ENCODE measurements at places on chromosomes 13 and 19.

- DNase-seq = no peak
These were observed 6.6 kb downstream of the ZBTB7A start for GRCh38 chr19:4059891-4060620.

DNA sequence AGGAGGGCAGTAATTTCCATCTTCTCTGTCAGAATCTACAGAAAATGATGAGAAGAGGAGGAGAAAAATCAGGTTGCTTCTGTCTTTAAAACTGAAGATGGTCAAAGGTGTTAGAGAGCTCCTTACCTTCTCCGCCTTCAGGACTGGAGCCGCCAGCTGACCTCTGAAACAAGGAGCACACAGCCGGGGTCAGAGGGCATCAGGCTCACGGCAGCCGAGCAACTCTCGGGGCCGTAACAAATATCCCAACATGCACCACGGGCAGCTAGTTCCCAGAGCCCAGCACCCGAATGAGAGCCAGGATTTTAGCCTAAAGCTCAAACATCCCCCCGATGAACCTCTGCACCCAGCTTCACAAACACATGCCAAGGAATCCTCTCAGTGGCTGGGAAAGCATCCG is 27.6 kb downstream of the CAPS start:
- DNase-seq = no peak

- no peak for DNase-seq
These were observed 28.2 kb upstream of the GPI start for GRCh38 chr19:34336781-34337271.

- DNase-seq = no peak
These were observed 477 bp downstream of the LNX2 start for GRCh38 chr13:27619728-27620376.

GRCh38 chr13:112240076-112240475 is 136.1 kb upstream of the SPACA7 start:
- no peak for DNase-seq

DNA sequence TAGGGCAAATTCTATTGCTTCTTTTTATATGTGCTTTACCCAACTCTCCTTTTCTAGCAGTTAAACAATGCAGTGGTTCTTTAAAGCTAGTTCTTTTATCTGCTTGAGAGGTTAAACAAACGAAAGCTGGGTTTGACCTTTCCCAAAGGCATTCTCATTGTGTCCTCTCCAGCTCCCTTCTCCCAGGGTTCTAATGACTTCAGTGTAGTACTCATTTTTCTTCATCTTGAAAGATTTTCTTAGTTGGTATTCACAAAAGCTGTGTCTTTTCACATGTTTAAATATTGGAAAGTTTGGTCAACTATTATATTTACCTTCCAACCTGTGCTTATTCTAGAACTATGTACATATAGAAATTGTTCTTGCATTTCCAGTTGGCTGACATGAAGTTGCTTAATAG is 1.5 kb downstream of the WASF3 start:
- DNase-seq = no peak

DNA sequence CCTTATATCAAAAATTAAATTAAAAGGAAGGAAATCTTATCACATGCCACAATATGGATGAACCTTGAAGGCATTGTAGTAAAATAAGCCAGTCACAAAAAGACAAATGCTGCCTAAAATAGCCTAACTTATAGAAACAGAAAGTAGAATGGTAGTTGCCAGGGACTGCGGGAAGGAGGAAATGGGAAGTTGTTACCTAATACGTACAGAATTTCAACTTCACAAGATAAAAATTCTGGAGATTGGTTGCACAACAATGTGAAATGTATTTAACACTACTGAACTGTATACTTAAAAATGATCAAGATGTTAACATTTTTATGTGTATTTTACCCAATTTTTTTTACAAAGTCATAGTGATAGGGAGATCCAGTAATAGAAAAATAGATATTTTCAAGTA is 10.2 kb upstream of the N4BP2L2 start:
- DNase-seq = no peak

DNA sequence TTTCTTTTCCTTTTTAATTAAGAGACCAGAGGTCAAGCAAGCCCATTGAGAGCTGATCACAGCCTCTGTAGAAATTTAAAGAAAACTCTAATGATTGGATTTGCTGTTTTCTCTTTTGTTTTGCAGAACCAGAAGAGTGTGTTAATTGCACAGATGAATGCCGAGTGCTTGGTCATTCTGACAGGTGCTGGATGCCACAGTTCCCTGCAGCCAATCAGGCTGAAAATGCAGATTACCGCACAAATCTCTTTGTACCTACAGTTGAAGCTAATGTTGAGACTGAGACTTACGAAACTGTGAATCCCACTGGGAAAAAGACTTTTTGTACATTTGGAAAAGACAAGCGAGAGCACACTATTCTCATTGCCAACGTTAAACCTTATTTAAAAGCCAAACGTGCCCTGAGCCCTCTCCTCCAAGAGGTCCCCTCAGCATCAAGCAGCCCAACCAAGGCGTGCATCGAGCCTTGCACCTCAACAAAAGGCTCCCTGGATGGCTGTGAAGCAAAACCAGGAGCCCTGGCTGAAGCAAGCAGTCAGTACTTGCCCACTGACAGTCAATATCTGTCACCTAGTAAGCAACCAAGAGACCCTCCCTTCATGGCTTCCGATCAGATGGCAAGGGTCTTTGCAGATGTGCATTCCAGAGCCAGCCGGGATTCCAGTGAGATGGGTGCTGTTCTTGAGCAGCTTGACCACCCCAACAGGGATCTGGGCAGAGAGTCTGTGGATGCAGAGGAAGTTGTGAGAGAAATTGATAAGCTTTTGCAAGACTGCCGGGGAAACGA is 93.1 kb downstream of the PCDH17 start:
- peak; percentile 39 for DNase-seq

DNA sequence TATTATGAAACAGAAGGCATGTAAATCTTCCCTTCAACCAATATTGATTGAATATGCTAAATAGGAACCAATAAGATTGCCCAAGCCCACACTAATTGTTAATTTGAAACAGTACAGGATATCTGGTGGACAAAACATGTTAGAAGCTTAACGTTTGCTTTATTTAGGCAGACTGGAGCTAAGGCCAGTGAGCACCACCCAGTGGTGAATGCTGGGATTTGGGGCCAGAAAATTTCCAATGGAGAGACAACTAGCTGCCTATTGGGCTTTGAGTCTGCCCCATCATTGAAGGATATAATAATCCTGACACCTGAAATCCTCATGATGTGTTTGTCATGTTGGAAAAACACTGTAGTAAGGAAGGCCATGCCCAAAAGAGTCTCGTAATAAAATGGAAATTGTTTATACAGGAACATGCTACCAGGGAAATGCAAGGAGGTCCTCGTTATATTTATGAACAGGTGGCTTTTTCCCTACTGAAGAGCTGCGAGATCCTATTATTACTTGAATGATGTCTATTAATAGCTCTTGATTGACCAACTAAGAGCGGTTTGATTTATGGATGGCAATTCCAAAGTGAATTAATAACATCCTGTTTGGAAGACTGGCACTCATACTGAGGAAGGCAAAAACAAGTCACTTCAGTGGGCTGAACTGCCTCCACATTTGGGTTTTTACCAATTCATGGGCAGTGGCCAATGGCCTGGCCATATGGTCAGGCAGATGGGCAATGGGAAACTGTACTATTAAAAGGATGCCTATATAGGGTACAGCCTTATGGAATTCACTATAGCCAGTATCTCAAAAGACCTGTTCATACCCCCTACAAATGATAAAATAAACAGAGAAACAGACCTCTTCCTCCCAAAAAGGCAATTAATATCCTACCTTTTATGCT is 8.7 kb downstream of the SIGLECL1 start:
- peak; percentile 42 for DNase-seq

DNA sequence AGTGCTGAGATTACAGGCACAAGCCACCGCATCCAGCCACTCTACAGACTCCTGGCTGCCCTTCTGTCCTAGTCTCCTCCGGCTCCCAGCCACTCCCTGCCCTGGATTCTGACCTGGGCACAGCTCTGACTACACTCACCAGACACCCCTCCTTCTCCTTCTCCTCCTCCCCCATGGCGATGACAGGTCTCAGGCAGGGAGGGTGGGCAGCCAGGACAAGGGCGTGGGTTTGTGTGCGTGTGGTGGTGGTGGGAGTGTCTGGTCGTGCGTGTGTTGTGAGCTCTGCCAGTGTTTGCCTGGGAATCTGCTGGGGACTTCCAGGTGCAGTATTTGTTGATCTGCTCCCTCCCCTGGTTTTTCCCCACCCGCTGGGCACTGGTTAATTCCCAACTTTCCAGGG is 3.0 kb upstream of the NCCRP1 start:
- no peak for DNase-seq

DNA sequence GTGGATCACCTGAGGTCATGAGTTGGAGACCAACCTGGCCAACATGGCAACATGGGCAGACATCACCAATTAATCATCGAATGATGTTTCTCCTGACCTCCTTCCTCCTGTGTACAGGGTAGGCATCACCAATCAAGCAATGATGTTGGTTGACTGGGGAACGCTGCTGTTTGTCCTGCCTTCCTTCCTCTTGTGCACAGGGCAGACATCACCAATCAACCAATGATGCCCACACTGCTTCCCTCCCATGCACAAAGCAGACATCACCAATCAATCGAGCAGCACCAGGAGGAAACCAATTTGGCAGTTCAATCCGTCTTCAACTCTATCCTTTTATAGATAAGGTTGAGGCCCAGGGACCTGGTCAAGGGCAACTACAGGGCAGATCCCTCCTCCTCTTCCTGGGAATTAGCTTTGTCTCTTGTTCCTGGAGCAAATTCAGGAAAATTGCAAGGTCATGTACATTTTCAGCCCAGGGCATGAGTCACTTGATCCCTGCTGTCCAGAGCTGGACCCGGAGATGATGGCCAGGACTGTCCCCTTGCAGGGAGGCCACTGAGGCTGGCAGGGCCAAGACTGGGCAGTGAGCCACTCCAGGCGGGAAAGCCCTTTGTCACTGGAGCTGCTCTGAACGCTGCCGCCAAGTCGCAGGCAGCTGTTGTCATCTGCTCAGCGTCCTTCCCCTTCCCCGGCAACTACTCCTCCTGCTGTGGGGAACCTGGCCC is 5.3 kb upstream of the CSNK1G2 start:
- peak; percentile 61 for DNase-seq

- DNase-seq = no peak
These were observed 44.1 kb downstream of the TM9SF2 start for GRCh38 chr13:99545361-99545760.

- no peak for DNase-seq
These were observed 6.1 kb upstream of the WASF3 start for GRCh38 chr13:26551255-26551860.

- DNase-seq = no peak
These were observed 31.2 kb downstream of the KEAP1 start for GRCh38 chr19:10471909-10472308.

GRCh38 chr19:8094336-8094735 is 41.8 kb downstream of the CCL25 start:
- no peak for DNase-seq

DNA sequence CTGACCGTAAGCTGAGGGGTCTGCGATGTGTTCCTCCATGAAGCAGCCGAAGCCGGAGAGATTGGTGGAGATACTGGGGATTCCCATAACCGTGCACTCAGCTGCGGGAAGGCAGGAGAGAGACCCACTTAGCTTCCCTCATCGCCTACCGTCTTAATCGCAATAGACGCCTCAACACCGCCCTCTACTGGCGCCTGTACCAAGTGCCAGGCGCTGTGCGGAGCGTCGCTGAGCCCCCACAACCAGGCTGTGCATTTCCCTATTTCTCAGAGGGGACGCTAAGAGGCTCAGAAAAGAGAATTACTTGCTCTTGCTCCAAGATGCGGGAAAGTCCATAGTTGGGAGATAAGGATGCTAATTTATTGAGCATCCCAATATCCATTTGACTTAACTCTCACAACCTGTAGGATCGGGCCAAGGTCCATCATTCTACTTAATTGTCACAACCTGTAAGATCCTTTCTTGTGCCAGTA is 5.8 kb downstream of the FTL start:
- DNase-seq = peak; percentile 88

GRCh38 chr19:53659292-53659691 is 27.5 kb downstream of the DPRX start:
- peak; percentile 35 for DNase-seq

DNA sequence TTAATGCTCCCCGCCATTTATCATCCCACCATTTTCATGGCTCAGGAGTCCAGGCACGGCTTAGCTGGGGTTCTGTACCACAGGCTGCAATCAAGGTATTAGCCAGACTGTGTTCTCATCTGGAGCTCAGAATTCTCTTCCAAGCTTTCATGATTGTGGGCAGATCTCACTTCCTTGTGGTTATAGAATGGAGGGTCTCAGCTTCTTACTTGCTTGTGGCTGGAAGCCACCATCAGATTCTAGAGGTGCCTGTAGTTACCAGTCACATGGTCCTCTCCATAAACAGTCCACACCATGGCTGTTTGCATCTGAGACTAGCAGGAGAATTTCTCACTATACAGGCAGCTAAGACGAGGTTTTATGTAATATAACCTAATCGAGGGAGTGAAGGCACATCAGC is 45.1 kb upstream of the SLC46A3 start:
- DNase-seq = no peak

- DNase-seq = no peak
These were observed 9.3 kb downstream of the SCEL start for GRCh38 chr13:77544758-77545338.

DNA sequence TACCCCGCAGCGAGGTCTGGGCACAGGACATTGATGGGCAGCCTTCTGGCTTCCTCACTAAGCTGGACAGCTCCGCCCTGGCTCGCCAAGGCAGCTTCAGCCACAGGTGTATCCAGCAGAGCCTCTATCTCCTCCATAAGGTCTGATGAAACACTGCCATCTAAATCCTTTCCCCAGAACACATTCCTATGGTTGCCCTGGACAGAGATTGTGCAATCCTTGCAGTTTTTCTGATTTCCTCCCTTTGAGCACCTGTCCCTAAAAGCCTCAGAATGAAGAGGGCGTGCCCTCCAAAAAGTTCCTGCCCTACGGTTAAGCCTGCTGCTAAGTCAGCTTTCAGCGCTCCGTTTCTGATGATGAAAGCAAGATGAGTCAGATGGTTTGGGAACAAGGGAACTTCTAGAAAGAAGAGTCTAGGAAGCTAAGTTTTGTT is 21.0 kb downstream of the CLEC4M start:
- no peak for DNase-seq

GRCh38 chr13:18936104-18936503 is 245.5 kb downstream of the TUBA3C start:
- DNase-seq = no peak

DNA sequence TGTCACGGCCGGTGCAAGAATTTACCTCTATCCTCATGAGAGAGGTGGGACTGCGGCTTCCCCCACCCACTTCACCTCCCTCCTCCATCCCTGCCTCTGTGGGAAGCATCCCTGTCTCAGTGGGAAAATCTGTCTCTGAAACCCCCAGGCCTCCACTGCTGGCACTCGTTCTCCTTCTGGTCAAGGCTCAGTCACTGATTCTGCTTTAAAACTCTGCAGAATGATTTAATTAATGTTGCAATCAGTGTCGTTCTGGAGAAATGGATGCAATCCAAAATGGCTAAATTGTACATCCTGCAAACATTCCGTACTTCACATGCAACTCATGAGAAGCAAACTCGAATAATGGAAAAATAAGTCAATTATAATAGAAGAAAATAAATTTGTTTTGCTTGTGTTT is 5.6 kb downstream of the RASL11A start:
- DNase-seq = no peak

DNA sequence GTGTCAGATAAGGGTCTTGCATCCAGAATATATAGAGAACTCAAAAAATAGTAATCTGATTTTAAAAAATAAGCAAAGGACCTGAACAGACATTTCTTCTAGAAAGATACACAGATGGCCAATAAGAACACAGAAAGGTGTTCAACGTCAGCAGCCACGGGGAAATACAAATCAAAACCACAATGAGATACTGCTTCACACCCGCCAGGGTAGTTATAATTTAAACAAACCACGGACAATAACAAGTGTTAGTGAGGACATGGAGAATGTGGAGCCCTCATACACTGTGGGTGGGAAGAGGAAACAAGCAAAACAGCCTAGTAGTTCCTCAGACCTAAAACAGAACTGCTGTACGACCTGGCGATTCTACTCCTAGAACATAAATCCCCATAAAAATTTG is 26.7 kb upstream of the NAPA start:
- no peak for DNase-seq
